ENCODE measurements at places on chromosomes 2 and 18.

DNA sequence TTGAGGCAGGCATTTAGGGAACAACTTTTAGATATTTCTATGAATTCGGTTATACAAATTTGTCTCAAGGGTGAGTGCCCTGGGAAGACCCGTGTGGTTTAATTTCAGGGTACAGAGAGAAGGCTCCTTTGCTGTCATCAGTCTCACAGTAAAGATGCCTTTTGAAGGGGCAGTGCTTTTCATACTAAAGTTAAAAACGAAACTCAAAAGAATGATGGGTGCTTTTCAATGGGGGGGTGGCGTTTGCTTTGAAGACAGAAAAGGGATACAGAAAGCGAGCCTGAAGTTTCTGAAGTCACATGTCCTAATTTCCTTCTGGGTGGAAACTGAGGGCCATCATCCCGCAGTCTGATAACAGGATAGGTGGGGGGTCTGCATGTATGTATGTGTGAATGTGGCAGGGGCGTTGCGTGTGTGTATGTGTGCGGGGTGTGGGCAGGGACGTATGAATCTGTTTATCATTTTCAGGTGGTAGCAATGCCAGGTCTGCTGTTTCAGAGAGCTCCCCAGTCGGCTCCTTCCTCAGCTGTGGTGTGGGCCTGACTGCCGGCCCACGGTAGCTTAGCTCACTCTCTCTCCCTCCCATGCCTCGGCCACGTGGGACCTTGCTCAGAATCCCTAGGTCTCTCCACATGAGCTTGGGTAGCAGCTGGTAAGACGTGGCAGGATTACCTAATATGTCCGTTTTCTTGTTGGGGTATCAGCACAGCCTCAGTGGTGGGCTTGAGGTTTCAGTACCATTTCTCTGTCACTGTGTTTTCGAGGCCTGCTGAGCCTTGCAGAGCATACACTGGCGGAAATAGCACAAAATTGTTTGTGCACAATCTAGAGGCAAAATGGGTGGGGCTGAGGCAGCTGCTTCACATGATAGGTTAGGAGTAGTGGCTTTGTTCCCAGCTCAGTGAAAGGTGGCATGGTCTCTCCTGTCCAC is 32.7 kb downstream of the ARHGAP25 start:
- DNase-seq, result no peak

- DNase-seq, result no peak
These were observed 37.6 kb downstream of the RND3 start for GRCh38 chr2:150449856-150450255.

- DNase-seq, result no peak
These were observed 136.1 kb downstream of the PTGR3 start for GRCh38 chr18:75072672-75073371.

GRCh38 chr2:109155553-109156451 is 26.8 kb downstream of the SH3RF3 start:
- no peak for DNase-seq

DNA sequence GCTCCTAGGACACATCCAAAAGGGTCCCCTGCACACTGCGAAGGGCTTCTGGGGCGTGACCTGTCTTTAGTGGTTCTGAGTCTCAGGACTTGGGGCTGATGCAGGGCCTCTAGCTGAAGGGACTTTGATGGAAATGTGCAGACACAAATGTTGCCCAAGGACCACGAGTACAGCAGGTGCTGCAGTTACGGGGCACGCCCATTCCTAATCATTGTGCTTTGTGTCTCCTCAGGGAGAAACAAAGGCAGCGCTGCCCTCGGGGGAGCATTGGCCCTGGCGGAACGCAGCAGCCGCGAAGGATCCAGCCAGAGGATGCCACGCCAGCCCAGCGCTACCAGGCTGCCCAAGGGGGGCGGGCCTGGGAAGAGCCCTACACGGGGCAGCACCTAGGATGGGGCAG is 8.0 kb downstream of the TUBA3E start:
- DNase-seq, result no peak
